ENCODE measurements at places on chromosomes 2 and 18.

DNA sequence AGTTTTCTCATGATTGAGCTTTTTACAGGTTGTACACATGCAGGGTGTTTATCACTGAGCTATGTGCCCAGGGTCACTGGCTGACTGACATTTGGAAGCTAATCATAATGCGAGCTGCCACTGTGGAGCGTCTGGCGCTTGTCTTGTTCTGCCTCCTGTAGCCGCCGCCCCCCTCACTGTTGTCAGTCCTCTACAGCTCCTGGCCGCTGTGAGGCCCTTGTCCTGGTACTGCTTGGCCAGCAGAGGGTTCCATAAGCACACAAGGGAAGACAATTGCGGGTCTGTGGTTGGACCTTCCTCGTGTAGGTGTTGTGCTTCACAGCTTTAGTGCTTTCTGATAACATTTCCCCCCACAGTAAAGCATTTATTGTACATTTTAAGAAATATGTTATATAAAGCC, 105.6 kb upstream of the LDLRAD4 start:
- peak; percentile 71 for DNase-seq

DNA sequence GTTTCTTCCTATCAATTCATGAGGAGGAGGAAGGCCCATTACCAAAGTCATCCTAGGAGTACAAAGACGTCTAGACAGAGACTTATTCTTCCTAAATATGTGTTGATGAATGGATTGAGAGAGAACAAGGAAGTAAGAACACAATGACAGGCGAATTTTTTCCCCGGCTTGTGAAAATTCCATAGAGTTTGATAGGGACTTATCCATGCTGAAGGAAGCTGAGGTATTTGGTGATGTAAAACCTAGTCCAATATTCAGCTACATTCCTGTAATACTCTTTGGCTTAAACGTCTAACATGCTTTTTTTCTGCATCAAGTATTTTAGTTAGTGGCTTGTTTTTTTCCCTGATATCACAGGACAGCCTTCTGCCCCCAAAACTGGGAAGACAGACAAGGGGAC, 121.9 kb upstream of the MYT1L start:
- DNase-seq = no peak

- no peak for DNase-seq
Observed at GRCh38 chr2:150570712-150571111, 83.2 kb upstream of the RND3 start.

- DNase-seq = no peak
Observed at GRCh38 chr18:31429623-31430022, 17.9 kb upstream of the DSG3 start.

DNA sequence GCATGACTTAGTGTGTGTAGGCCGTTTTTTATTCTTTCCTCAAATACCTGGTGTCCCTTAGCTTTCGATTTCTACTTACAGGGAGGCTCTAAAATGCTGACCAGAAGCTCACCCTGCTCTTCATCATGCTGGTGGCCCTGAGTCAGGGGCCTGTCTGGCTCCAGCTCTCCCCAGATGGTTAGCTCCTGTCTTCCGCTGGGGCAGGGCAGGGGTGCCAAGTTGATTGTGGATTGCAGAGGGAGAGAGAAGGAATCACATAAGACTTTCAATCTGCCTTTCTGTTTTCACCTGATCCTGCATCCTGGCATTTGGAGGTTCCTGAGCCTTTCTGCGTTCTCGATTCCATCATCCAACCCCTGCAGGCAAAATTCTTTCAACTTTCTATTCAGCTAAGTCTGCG, 4.2 kb downstream of the CIB4 start:
- no peak for DNase-seq

GRCh38 chr2:62270728-62271127, 74.8 kb downstream of the B3GNT2 start:
- no peak for DNase-seq

GRCh38 chr2:68722712-68723111, 11.9 kb upstream of the ARHGAP25 start:
- DNase-seq = no peak

- DNase-seq = no peak
Observed at GRCh38 chr2:209445485-209445884, 21.6 kb downstream of the MAP2 start.

- no peak for DNase-seq
Observed at GRCh38 chr2:147659051-147659450, 185.8 kb upstream of the ACVR2A start.

All from HAP-1 (cell line).